ENCODE measurements at places on chromosomes 3 and 15. TPM values are rescaled to one million over a fixed set of nuclear protein-coding genes. Genes with fewer than 3 reads are reported as not detected.

The LRIG1 gene
- 200 TPM for total RNA-seq

The IL20RB gene
- total RNA-seq, result not detected

The GHSR gene
- 0.55 TPM for total RNA-seq

- no peaks in the 10 kb centered on the region for H3K27me3 ChIP-seq
- H3K27ac ChIP-seq, result peak overlapping the region; percentile 89
- H3K36me3 ChIP-seq, result no peaks in the 10 kb centered on the region
- H3K4me1 ChIP-seq, result peaks cover 34% of the 10 kb centered on the region
- DNase-seq, result no peak
- H3K4me3 ChIP-seq, result peak overlapping the region; percentile 68
Measured at GRCh38 chr15:45187578-45187893, 230 bp downstream of the SHF start.

GRCh38 chr3:4780545-4780957 is 198.7 kb upstream of the BHLHE40 start:
- peaks cover 8% of the 10 kb centered on the region for H3K4me1 ChIP-seq
- DNase-seq, result no peak
- H3K27ac ChIP-seq, result no peak overlapping the region
- H3K27me3 ChIP-seq, result no peaks in the 10 kb centered on the region
- peaks cover 59% of the 10 kb centered on the region for H3K36me3 ChIP-seq
- H3K4me3 ChIP-seq, result no peak overlapping the region

- DNase-seq, result peak; percentile 91
- peaks cover 27% of the 10 kb centered on the region for H3K4me1 ChIP-seq
- peaks cover 6% of the 10 kb centered on the region for H3K36me3 ChIP-seq
- H3K4me3 ChIP-seq, result peak overlapping the region; percentile 51
Measured at GRCh38 chr3:9947025-9947995, 4.9 kb downstream of the PRRT3 start.

- H3K27ac ChIP-seq, result no peak overlapping the region
- H3K4me3 ChIP-seq, result no peak overlapping the region
- no peaks in the 10 kb centered on the region for H3K4me1 ChIP-seq
Measured at GRCh38 chr3:15113884-15114283, 14.9 kb upstream of the RBSN start.

GRCh38 chr3:159861369-159861987 is 127.2 kb upstream of the IL12A start:
- no peaks in the 10 kb centered on the region for H3K4me1 ChIP-seq
- peak overlapping the region; percentile 33 for H3K27ac ChIP-seq
- no peak for DNase-seq
- H3K27me3 ChIP-seq, result no peaks in the 10 kb centered on the region

DNA sequence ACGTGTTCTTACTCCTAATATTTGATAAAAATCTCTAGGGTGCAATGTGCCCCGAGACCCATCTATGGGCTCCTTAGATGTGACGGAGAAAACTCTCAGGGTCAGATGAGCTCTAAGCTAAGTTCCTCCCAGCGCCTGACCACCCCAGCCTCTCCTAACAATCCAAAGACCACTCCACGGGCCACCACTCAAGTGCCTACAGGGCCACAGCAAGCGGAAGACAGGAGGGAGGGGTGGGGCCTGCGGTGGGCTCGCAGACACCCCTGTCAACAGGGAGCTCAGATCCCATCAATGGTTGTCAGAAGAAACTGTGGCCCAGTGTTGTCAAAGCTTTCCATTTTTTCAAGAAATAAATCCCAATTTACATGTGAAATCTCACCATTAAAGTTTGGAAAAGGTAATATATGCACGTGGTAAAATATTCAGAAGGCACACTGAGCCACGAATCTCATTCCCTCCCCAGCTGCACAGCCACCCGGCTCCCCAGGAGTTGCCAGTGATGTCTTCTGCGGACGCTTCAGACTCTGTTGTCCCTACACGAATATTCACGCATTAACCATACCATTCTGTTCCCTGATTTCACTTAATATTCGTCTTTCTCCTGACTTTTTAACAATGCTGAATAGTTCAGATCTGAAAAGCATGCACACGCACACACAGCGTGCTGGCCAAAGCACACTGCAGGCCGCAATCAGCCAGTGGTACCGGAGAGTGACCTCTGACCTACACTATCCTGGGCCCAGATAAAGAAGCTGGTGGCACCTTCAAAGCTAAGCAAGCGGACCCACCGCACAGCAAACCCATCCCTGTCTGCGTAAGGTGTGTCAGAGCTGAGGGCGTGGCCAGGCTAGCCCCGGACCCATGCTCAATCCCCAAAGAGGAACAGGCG is 19.1 kb downstream of the TNK2 start:
- H3K27ac ChIP-seq, result no peak overlapping the region
- H3K27me3 ChIP-seq, result no peaks in the 10 kb centered on the region
- peaks cover 7% of the 10 kb centered on the region for H3K36me3 ChIP-seq
- H3K4me3 ChIP-seq, result no peak overlapping the region
- H3K4me1 ChIP-seq, result peaks cover 34% of the 10 kb centered on the region
- DNase-seq, result no peak

- DNase-seq, result peak; percentile 36
- no peak overlapping the region for H3K4me3 ChIP-seq
- no peak overlapping the region for H3K27ac ChIP-seq
- H3K27me3 ChIP-seq, result peaks cover 15% of the 10 kb centered on the region
- H3K36me3 ChIP-seq, result no peaks in the 10 kb centered on the region
Measured at GRCh38 chr15:101309436-101310160, 14.6 kb upstream of the SNRPA1 start.

- H3K4me1 ChIP-seq, result no peaks in the 10 kb centered on the region
- H3K27me3 ChIP-seq, result no peaks in the 10 kb centered on the region
- no peak for DNase-seq
Measured at GRCh38 chr15:81073801-81074200, 60.3 kb upstream of the CFAP161 start.

GRCh38 chr3:97102641-97103040 is 288.2 kb downstream of the EPHA6 start:
- H3K27ac ChIP-seq, result no peak overlapping the region
- H3K27me3 ChIP-seq, result no peaks in the 10 kb centered on the region
- H3K4me1 ChIP-seq, result no peaks in the 10 kb centered on the region

DNA sequence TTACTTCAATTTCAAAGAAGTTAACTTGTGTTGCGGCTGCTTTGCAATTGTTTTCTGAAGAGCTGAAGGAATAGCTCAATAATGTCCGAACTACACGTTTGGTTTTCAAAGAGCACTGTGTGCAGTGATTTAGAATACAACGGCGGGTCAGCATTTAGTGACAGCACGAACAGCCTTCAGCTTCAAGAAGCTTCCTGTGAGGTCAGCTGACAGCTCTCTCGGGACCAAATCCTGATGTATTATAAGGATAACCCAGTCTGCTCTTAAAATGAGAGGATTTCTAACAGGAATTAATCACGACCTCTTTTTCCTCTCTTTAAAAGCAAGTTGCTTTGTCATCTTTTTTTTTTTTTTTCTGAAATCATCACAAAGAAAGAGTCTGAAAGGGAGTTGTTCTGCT is 97.9 kb upstream of the UNC13C start:
- DNase-seq, result no peak
- H3K27ac ChIP-seq, result no peak overlapping the region
- H3K36me3 ChIP-seq, result no peaks in the 10 kb centered on the region

DNA sequence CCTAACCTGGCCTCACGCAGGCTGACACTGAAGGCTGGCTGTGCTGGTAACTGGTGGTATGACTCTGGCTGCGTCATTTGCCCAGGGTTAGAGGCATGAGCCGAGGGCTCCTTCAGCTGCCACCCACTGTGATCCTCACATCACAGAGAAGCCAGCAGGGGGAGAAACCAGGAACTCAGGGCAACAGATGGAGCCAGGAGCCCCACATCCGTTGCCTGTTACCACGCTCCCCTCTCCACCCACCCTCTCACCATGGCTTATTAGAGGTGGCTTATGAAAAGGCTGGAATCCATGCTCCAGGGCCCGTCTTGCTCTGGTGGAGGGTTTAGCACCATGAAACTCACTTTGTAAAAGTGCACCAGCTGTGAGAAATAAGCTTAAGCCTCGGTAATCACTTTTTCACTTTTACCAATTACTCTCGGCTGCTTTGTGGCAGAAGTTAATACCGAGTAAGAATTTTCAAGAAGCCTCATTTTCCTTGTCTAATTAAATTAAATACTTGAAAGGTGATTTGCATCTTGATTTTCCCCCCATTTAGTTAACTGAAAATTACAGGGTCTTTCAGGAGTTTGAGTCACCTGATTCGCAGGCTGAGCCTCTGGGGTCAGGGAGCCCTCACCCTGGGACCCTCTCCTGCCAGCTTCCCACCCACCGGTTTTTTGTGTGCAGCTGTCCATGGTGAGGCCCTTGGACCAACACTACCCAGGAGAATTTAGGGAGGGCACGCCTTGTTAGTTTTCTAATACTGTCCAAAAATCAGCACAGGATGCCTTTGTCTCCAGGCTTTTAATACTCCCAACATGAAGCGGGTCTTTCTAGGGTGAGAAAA is 60.9 kb downstream of the ASB7 start:
- H3K27me3 ChIP-seq, result no peaks in the 10 kb centered on the region
- H3K36me3 ChIP-seq, result no peaks in the 10 kb centered on the region
- peaks cover 30% of the 10 kb centered on the region for H3K4me1 ChIP-seq
- H3K27ac ChIP-seq, result no peak overlapping the region
- no peak for DNase-seq

DNA sequence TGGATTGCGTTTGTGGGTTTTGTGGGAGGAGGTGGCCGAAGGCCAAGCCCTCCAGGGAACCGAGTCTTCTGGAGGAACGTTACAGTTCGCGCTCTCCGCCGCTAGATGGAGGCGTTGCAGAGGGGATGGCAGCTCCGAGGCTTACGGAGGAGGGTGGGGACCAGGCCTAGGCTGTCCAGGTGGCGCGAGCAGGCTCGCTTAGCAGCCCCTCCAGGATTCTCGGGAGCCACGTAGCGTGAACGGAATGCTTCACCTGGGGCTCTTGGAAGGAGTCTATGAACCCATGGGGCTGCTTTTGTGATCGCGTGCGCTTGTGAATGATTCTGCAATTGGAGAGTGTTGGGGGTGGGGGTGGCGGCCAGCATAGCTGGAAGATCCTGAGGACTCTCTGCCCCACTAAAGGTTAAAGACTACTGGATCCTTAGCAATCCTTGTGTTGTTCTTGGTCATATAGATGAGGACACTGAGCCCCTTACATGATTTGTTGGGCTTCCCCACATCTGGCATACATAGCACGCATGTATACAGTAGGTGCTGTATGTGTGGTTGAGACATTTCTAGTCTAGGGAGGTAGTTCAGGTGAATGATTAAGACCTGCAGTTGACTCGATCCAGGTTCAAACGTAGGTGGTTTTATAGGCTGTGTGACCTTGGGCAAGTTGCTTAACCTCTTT is 25.7 kb downstream of the FAM3D start:
- H3K4me1 ChIP-seq, result peaks cover 8% of the 10 kb centered on the region
- no peaks in the 10 kb centered on the region for H3K27me3 ChIP-seq
- no peaks in the 10 kb centered on the region for H3K36me3 ChIP-seq
- no peak overlapping the region for H3K4me3 ChIP-seq

DNA sequence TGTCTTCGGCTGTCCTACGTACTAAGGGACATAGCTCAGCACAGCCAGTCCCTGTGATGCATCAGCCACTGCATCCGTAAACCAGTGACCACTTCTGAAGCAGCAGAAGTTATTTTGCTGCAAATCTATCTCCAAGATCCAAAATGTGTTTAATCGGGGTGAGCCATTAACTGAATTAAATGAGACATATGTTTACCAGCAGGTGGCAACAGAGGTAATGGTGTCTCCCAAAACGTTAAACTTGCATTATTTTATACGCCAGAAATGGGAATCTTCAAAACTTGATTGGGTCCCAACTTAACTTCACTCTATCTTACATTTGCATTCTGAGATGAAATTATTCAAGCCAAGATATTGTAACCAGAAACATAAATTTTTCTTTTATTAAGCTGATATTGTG is 75.3 kb upstream of the BOC start:
- no peak overlapping the region for H3K4me3 ChIP-seq
- no peaks in the 10 kb centered on the region for H3K36me3 ChIP-seq
- no peaks in the 10 kb centered on the region for H3K4me1 ChIP-seq

- no peak overlapping the region for H3K27ac ChIP-seq
- no peak overlapping the region for H3K4me3 ChIP-seq
- H3K36me3 ChIP-seq, result no peaks in the 10 kb centered on the region
- no peak for DNase-seq
- H3K27me3 ChIP-seq, result no peaks in the 10 kb centered on the region
- peaks cover 9% of the 10 kb centered on the region for H3K4me1 ChIP-seq
Measured at GRCh38 chr3:39255503-39256325, 24.1 kb downstream of the CX3CR1 start.

DNA sequence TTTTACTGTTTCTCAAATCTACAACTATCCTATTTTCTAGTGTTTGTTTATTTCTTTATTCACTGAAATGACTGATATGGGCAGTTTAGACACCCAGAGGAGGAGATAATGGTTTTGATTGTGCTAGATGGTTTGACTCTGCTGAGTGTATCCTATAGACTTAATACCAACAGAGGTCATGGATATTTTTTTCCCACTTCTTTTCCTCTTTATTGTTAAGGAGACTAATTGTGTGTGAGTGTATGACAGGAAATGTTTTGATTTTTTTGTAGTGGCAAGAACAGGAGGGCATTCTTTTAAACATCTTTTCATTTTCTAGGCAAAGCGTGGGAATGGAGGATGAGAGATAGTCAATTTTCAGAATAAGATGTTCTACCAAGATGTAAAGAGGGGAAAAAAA is 223.5 kb downstream of the CHST2 start:
- no peak overlapping the region for H3K27ac ChIP-seq
- DNase-seq, result no peak
- H3K4me1 ChIP-seq, result no peaks in the 10 kb centered on the region
- H3K27me3 ChIP-seq, result no peaks in the 10 kb centered on the region
- H3K4me3 ChIP-seq, result no peak overlapping the region
- H3K36me3 ChIP-seq, result no peaks in the 10 kb centered on the region

DNA sequence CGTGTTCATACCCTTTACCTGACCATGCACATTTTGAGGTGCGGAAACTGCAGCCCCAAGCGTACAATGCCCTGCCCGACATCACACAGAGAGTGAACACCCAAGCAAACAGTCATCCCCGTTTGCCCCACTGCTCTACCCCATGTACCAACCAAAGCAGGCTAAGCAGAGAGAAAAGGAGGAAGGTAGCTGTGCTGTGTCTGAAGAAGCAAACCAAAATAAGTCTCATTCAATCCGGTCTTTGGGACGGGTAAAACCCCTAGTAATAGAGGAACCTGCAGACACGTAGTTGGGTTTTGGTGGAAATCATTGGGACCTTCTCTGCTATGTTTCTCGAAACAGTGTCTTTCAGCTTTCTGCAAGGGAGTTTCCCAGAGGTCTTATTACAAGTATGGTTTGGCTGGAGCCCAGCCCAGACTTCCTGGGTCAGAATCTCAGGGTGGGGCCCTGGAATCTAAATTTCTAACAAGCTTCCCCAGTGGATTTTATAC is 164.6 kb upstream of the HES1 start:
- H3K27me3 ChIP-seq, result no peaks in the 10 kb centered on the region
- H3K4me3 ChIP-seq, result no peak overlapping the region
- H3K4me1 ChIP-seq, result no peaks in the 10 kb centered on the region
- H3K36me3 ChIP-seq, result no peaks in the 10 kb centered on the region
- DNase-seq, result no peak

All from sigmoid colon (tissue), 7 donors.